Endothelial cell (in vitro differentiated cells): ENCODE measurements at places on chromosomes 1 and 21. TPM values are rescaled to one million over a fixed set of nuclear protein-coding genes. Genes with fewer than 3 reads are reported as not detected.

Gene MSH4
- total RNA-seq = 0.44 TPM

Gene CNR2
- total RNA-seq = not detected

Gene HENMT1
- 10.5 TPM for total RNA-seq

Gene RGS18
- total RNA-seq = not detected

Gene UBL4B
- total RNA-seq = not detected

Gene FMN2
- total RNA-seq = 2.6 TPM

Gene AIRE
- total RNA-seq = not detected

Gene LEPR
- total RNA-seq = 8.3 TPM

Gene LHX4
- total RNA-seq = 1.5 TPM

Gene KRTAP10-5
- total RNA-seq = not detected

Gene LAMC1
- total RNA-seq = 265 TPM

Gene NBPF4
- total RNA-seq = not detected

Gene SH2D2A
- total RNA-seq = not detected

Gene PRDM2
- 49.7 TPM for total RNA-seq

Gene SPRR5
- not detected for total RNA-seq

Gene S100A5
- not detected for total RNA-seq

Gene ODF2L
- 84.5 TPM for total RNA-seq

Gene HUNK
- 19.3 TPM for total RNA-seq

Gene CACNA1E
- 0.31 TPM for total RNA-seq

Gene MYBPHL
- total RNA-seq = not detected

Gene GPR25
- total RNA-seq = not detected

Gene S100A16
- total RNA-seq = 363 TPM

Gene BARHL2
- not detected for total RNA-seq

Gene MTARC1
- 2.6 TPM for total RNA-seq

Gene ZFP69B
- total RNA-seq = 4.0 TPM

Gene LDLRAD1
- not detected for total RNA-seq

Gene REN
- not detected for total RNA-seq

Gene CCDC30
- 3.4 TPM for total RNA-seq

Gene CDC42BPA
- total RNA-seq = 41.4 TPM

Gene TMEM51
- total RNA-seq = 23.5 TPM

Gene HAPLN2
- total RNA-seq = 1.3 TPM

Gene S100A12
- total RNA-seq = not detected

Gene KLHDC9
- total RNA-seq = 7.3 TPM

Gene UBE2Q1
- total RNA-seq = 73.9 TPM

Gene PSRC1
- 9.7 TPM for total RNA-seq

Gene JAM2
- 0.77 TPM for total RNA-seq

Gene NTMT2
- not detected for total RNA-seq

Gene HOOK1
- total RNA-seq = 8.2 TPM

Gene TEKT2
- total RNA-seq = 0.80 TPM

Gene SGIP1
- 32.8 TPM for total RNA-seq

Gene KIF14
- 3.8 TPM for total RNA-seq

Gene ZNF697
- 13.3 TPM for total RNA-seq

Gene OR2L2
- total RNA-seq = not detected

Gene PPIAL4G
- 0.08 TPM for total RNA-seq

Gene PODN
- total RNA-seq = 0.10 TPM

Gene SLC9C2
- 0.51 TPM for total RNA-seq

Gene OR2T2
- not detected for total RNA-seq

Gene AMY1C
- total RNA-seq = not detected

Gene TRABD2B
- total RNA-seq = 1.0 TPM

Gene LCE3E
- not detected for total RNA-seq

Gene PPOX
- 39.0 TPM for total RNA-seq
